Dermis microvascular lymphatic vessel endothelial cell (primary cell): ENCODE measurements at places on chromosomes 7 and 10. TPM values are rescaled to one million over a fixed set of nuclear protein-coding genes. Genes with fewer than 3 reads are reported as not detected.

Gene NXPH1
- total RNA-seq = not detected in 2 replicates

Gene CRCP
- total RNA-seq = 21.4 and 25.5 TPM in 2 replicates

Gene DKK1
- total RNA-seq = 11.8 and 12.7 TPM in 2 replicates

Gene CACNB2
- total RNA-seq = under 0.01 TPM in 1 of 2 replicates, not detected in the other

Gene FMC1
- total RNA-seq = 8.9 and 16.6 TPM in 2 replicates

Gene PIP
- not detected in 2 replicates for total RNA-seq

Gene PODXL
- 194 and 210 TPM in 2 replicates for total RNA-seq

Gene ASB10
- total RNA-seq = not detected in 2 replicates

Gene RADIL
- total RNA-seq = 1.7 and 5.6 TPM in 2 replicates

DNA sequence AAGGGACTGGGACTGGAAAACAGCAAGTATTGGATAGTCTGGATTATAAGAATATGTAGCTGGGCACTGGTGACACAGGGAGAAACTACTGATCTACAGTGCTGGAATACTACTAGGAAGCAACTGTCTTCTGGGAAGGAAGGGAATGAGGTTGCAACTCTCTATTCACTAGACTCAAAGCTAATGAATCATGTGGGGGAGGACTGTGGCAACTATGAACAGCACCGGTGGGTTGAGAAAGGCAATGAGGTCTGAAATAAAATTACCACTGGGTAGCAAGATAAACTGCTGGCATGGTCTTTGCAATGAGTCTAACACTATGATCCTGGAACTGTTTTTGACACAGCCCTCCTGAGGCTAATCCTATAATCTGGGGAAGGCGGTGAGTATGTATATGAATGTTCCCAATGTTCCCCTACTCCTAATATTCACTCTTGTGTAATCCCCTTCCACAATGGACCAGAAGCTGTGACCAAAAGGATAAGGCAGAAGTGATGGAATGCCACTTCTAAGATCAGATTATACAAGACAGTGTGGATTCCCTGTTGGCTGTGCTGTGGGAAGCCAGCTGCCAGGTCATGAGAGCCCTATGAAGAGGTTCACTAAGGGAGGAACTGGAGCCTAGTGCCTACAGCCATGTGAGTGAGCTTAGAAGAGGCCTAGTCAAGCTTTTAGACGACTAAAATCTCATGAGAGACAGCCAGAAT is 101.3 kb upstream of the DNAJB12 start:
- DNase-seq = no peak

DNA sequence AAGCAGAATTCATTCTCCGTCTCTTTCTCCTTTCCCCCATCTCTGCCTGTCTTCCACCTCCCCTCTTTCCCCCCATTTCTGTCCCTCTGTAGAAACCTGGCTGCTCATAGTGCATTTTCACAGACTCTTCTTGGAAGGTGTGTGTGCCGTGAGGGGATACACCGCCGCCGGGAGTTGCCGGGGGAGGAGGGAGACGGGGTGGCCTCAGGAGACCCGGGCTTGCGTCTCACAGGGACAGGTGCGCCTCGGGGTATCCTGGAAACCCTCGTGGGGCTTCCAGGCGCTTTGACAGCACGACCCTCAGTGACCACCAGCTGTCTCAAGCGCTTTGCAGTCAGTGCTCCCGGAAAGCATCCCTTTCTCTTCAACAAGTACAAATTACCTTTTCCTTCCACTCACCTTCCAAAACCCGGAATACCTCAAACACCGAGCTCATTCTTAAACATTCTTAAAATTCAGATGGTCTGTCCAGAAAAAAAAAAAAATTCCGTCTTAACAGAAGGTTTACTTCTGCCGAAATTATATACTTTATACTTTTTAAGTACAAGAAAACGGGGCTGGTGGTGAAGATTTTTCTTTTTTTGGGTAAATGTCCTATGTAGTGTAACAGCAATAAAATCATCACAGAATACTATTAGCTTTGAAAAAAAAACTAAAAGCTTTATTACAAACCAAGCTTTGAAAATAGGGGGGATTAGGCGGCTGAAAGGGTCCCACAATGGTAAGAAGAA is 8.2 kb downstream of the EMX2 start:
- DNase-seq = no peak

GRCh38 chr7:7521259-7521658 is 14.4 kb downstream of the COL28A1 start:
- DNase-seq = no peak

GRCh38 chr7:111990643-111991042 is 215.6 kb downstream of the DOCK4 start:
- no peak for DNase-seq

DNA sequence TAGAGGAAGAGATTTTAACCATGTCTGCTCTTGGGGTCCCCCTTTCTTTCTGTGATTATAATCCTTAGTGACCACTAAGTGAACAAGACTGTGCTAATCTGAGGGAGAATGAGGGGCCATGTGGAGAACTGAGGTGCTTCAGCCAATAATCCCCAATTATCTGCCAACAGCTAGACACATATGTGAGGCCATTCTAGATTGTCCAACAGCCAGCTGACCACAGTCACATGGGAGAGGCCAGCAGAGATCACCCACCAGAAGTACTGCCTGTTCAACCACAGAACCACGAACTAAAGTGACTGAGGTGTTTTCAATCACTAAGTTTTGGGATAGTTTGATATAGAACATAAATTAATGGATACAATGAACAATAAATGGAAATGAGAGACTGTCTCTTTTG is 74.3 kb downstream of the SEMA3E start:
- DNase-seq = no peak

GRCh38 chr10:98391578-98391991 is 23.4 kb downstream of the PYROXD2 start:
- DNase-seq = no peak

GRCh38 chr7:31924251-31924650 is 146.0 kb downstream of the PDE1C start:
- DNase-seq = no peak

DNA sequence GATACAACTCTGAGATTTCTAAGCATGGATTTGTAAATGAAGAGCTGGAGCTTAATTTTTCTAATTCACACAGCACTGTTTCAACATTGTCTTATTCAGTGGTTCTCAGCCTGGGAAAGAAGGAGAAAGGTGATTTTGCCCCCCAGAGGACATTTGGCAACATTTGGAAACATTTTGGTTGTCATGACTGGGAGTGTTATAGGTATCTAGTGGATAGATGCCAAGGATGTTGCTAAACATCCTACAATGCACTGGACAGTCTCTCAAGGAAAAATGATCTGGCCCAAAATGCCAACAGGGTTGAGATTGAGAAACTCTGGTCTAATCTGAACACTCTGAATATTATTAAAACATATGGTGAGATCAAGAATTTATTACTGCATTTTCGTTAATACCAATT is 3.8 kb upstream of the CAV2 start:
- DNase-seq = no peak

DNA sequence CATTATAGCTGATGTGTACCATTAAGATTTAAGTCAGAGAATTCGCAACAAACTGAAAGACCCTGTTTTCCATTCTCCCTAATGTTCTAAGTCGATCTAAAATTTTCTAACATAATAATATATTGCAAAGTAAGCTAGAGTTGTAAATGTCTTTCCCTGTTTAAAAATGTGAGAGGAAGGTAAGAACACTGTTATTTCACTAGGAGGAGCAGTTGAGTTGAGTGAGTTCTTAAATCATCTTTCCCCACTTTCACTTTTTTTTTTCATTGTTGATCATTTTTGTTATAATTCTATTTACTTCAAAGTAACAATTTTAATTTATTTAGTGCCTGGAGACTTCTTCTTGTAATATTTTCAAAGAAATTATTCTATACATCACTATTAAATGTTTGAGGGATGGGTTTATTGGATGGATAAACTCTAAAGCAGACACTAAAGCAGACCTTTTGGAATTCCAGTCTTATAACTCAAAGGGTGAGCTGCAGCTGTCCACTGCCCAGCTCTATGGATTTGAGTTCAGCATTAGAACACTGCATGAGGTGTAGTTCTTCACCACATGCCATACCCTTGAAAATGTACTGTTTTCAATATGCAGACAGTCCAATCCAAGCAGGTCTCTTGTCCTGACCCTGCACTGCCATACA is 181.3 kb upstream of the FZD1 start:
- DNase-seq = peak; percentile 46

DNA sequence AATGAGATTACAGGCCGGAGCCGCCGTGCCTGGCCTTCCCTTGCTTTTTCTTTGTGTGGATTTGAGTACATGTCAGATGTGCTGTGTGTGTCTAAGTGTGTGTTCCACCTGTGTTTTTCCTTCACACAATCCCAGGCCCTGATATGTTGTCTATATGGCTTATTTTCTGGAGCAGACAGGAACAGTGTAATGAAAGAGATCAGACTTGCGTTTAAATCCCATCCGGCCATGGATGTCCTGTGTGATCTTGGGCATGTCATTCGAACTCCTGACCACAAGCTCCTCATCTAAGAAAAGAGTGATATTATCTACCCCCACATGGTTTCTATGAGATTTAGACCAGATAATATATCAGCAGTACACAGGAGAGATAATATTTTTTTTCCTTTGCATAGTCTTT is 37.2 kb downstream of the APBB1IP start:
- no peak for DNase-seq

DNA sequence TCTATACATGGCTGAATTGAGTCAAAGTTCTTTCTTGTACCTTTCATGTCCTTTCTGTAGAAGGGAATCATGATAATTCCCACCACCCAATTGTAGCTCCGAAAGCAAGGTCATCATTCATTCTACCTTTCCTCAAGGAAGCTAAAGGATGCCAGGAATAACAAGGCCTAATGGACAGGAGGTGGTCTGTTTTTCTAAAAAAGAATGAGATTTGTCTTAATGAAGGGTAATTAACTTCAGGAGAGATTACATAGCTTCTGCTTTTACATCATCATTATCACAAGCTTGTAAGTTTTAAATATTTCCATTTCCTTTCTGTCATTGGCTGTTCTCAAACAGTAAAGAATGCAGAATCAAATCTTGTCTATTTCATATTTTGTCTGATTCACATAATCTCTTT is 249.5 kb upstream of the SORCS1 start:
- no peak for DNase-seq

- no peak for DNase-seq
Measured at GRCh38 chr7:7369134-7369533, 166.5 kb downstream of the COL28A1 start.

GRCh38 chr7:94280851-94281250 is 113.8 kb upstream of the COL1A2 start:
- no peak for DNase-seq

DNA sequence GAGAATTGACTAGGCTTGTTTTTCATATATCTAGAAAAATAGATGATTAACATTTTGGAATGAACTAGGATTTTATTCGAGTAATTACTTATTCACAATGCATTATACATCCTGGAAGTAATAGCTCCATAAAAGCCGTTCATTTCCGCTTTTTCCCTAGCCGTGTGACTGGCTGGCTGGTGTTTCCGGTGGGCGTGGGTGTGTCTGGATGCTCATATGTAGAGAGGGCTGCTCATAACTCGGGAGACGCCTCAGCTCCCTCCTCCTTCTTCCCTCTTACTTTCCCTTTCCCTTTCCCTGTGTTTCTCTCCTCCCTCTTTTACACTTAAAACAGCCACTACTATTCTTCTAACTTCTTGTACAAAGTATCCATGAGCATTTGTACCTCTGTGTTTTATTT is 187.7 kb upstream of the VSTM2A start:
- DNase-seq = no peak

DNA sequence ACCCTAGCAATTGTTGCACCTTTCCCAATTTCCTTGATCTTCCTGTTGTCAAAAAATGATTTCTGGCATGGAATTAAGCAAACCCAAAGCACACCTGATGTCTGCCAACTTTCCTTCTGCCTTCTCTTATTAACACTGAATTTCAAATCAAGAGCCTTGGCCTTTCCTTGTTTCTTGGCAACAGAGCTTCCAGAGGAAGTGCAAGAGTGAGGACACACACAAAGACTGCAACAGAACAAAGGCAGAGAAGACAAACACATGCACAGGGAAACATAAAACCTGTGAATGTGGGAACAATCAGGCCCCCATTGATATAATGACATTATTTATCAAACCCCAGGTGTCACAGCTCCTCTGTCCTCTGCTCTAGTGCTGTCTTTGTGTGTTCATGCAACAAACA is 73.0 kb upstream of the IL6 start:
- DNase-seq = peak; percentile 81

DNA sequence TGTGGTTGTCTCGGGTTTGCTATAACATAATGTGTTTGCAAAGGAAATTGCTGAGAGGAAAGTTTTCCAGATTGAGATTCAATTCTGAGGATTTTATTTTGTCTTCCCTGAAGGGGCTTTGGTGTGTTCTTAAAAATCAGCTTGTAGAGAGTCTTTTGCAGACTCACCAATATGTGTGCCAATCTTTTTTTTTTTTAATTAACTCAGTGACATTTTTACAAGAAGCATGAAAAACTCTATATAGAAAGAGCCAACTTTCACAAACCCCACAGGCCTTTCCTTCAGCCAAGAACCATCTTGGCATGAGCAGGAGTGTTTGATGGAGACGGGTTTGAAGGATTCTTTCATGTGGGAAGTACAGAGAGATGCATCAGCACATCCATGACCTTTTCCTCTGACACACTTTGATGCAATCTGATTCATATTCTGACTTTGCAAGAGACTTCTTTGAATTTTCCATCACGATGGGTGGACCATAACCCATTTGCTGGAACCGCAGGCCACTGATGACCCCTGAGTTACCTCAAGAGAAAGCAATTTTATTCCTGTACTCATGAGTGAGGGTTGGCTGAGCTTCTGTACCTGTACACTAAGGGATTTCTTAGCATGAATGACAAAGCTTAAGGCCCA is 892.6 kb downstream of the XPNPEP1 start:
- DNase-seq = no peak

GRCh38 chr7:50304129-50304910 is at the start of gene IKZF1:
Gene IKZF1 (plus strand): TSS chr7:50304716. CDS start chr7:50319062, 14,346 bp downstream.
- peak; percentile 19 for DNase-seq

DNA sequence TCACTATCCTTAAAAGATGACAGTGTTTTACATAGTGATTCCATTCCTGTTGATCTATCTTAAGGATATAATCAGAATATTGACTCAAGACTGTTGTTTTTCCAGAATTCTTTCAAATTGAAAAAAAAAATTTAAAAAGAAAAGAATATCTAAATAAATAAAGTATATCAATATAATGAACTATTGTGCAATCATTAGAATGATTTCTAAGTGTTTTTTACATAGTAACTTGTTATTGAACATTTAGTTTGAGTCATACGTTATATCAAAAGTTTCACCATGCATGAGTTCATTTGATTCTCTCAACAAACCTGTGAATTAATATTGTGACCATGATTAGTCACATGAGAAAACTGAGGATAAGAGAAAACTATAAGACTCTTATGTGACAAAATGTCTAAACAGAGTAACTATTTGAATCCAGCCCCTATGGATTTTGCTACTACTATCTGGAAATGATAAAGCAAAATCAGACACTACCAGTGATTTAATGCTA is 46.1 kb downstream of the KLF6 start:
- DNase-seq = no peak
